ENCODE measurements at places on chromosomes 11 and 22.

DNA sequence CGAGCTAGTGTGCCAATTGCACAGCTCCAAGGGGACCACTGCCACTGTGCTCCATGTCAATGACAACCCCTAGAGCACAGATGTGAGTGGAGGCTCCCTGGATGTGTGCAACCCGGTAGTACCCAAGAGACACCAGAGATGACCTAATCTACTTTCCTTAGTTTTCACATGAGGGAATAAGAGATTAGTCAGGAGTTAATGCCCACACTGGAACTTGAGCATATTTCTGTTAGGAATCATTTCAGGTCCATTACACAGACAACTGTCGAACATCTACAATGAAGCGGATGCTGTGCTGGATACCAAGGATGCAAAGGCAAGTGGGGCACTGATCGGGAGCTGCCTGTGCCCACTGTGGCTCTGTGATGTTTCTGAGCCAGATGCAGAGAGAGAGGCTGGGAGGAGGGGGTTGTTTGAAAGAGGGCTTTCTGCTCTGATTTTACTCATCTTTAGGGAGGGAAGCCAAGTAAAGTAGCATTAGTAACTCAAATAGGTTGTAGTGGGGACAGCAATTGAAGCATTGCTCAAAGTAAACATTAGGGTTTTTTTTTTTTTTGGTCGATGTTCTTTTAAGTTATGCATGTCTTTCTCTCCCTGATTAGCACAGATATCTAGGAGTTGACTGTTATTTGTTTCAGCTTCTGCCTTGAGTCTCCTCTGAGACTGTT lies 82.5 kb upstream of the SORL1-AS1 start:
- DNase-seq = no peak

DNA sequence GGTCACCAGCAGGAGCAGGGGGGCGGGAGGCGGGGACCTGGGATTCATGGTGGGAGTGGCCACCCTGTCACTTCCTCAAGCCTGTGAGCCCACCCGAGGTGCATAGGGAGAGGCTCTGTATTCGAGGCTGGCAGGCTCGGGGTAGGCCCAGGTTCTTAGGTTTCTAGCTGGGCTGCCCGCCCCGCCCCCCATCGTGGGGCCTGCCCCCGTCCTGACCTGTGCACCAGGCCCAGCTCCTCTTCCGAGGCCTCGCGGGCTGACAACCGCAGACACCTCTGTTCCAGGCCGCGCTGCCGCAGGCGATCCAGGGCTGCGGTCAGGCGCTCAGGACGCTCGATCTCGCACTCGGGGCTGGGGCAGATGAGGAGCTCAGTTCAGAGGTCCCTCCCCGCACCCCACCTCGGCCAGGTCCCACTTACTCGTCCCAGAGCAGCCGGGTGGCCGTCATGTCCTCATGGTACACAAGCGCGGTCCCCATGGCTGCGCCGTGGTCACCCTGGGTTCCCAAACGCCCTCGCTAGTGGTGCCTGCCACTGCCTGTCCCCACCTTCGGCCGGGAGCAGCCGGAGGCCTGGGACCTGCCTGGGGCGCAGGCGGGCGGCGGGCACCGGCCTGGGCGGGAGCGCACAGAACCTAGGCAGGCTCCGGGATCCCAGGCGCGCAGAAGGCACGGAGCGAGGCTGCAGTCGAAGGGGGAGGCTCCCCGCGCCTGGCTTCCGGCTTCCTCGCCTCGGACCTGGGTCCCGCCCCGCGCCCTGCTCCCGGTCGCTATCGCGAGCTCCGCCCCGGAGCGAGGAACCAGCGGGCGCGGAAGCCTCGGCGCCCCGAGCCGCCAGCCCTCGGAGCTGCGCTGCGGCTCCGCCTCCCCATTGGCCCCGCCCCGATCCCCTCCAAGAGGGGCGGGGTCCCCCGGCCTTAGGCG lies at the start of gene HDAC10:
HDAC10 (minus strand) TSS at position 711 of the 922 bp plus-strand sequence; CDS start at position 478, 233 bp downstream.
- peak; percentile 74 for DNase-seq

DNA sequence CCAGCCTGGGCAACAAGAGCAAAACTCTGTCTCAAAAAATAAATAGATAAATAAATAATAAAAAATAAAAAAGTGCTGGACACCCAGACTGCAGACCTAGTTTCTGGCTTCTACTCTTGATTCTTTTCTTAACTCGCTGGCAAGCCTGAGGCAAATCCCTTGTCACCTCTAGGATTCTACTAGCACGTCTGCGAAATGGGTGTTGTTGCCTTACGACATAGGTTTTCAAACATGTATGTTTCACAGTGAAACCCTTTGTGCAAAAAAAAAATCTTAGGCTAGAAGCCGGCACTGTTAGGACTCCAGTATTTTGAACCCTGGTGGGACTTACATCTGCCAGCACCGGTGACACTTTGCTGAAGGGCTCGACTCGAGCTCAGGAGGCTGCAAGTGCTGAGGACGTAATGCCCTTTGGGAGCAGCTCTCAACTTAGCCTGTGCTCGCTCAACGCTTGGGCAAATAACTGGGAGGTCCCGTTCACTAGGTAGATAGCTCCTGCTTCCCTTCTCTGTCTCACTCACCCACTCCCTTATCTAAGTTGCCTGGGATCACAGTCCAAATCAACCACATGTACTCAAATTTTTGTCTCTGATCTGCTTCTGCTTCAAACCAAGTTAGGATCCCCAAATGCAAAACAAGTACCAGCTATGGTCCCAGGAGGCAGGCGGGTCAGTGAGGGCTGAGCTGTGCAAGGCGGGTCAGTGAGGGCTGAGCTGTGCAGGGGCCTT lies 34.7 kb upstream of the MYH9 start:
- no peak for DNase-seq

DNA sequence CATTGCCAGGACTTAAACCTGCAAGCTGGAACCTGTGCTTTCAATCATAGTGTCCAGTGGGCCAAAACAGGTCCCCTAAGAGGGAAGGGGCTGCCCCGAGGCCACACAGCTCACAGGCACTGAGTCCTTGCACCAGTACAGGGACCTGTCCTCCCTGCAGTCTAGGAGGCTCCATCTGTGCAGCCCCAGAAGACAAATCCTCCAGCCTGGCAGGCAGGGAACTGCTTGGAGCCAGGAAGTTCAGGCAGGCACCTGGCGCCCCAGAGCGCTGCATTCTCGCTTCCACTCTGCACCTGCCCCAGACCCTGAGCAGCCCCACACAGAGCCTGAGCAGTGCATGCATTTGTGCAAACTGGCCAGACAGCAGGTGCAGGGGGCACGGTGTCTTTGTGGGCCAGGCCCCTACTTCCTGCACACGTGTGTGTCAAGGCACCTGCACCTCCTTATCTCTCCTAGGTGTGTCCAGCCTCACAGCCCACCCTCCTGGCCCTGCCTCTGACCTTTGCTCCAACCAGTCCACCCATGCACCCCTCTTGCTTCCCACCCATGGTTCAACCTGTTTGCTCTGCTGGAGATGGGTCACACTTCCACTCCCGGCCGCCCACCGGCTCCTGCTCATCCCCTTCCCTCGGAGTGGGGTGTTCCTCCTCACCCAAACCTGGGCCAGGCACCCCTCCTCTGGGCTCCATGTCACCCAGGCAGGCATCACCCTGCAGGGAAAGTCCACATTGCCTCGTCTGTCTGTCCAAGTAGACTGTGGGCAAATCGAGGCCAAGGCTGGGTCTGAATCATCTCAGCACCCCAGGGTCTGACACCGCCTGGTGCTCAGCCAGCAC lies 19.0 kb downstream of the LINC01488 start:
- DNase-seq = no peak

GRCh38 chr11:20363149-20363499 lies 390 bp upstream of the HTATIP2 start:
- DNase-seq = no peak

DNA sequence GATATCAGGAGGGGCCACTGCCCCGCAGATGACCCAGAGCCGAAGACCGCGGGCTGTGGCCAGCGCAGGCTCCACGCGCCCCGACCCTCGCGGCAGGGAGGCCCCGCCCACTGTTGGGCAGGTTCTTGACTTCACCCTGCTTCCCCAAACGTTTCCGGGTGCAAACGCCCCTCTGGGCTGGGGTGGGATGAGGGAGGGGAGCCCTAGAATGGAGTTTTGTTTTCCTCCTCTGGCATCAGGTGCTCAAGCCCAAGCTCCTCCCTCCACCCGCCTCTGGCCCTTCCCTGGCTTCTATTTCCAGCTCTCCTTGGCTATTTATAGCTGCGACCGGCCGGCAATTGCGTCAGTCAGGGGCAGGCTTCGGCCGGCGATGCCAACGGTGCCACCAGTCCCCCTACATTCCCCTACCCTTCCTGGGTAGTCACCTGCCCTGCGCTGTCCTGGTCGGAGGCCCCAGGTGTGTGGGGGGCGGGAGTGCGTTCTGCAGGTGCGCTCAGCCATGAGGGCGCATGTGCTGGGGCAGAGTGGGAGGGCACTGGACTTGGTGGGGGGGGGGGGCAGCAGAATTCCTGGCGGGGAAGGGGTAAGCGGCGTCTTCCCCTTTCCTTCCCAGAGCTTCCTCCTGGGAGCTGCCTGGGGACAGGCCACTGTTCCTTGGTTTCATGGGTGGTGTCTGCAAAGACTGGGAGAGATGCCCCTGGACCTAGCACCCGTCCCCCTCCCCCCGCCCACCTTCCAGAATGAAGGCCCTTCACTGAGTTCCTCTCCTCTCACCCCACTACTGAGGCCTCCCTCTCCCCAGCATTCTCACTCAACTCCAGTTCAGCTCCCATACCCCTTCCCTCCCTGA lies 23.6 kb downstream of the DUSP8 start:
- DNase-seq = peak; percentile 40

GRCh38 chr11:72203163-72203562 lies 11.2 kb downstream of the FOLR1 start:
- DNase-seq = no peak

GRCh38 chr11:68146010-68146540 lies 24.9 kb upstream of the CHKA start:
- DNase-seq = no peak

GRCh38 chr22:28426346-28427132 lies 253.1 kb downstream of the TTC28 start:
- DNase-seq = no peak

- no peak for DNase-seq
Measured at GRCh38 chr11:109229682-109230081, 192.3 kb upstream of the C11orf87 start.

- no peak for DNase-seq
Measured at GRCh38 chr11:33735271-33736147, 714 bp downstream of the CD59 start.

- DNase-seq = no peak
Measured at GRCh38 chr11:116870054-116870453, 32.6 kb upstream of the APOA1 start.

- DNase-seq = no peak
Measured at GRCh38 chr22:34841331-34841771, 224.6 kb upstream of the ISX start.

DNA sequence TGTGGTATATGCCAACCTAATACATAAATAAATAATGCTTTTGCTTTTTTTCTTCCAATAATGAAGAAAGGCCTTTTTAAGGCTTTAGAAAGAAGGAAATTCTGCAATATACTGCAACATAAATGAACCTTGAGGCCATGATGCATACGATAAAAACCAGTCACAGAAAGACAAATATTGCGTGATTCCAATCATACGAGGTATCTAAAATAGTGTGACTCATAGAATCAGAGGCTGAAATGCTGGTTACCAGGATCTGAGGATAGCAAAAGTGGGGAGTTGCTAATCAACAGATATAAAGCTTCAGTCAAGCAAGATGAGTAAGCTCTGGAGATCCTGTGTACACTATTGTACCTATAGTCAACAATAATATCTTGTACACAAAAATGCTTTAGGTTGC lies 24.2 kb downstream of the MS4A6A start:
- no peak for DNase-seq

DNA sequence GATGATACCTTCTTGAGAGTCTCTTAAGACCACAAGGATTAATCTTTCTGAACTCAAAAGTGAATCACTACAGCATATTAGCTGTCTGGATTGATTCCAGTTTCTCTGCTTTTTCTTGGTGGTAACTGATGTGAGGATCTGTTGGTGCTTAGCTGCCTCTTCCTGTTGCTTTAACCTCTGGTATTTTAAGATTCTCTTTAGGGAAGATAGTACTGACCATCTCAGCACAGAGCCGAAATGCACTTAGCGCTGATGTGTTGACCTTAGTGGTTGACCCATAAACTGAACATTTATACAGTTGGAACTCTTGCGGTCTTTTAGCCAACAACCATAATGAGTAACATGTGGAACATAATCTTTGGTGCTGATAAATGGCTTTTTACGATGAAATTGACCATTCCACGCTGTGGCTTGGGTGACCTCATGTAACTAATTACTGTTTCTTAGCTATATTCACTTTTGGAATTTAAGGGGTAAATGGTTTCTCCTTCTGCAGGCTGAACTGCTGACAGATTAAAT lies 33.7 kb downstream of the APLP2 start:
- DNase-seq = peak; percentile 95

- no peak for DNase-seq
Measured at GRCh38 chr11:91717169-91717568, 507.4 kb upstream of the FAT3 start.

DNA sequence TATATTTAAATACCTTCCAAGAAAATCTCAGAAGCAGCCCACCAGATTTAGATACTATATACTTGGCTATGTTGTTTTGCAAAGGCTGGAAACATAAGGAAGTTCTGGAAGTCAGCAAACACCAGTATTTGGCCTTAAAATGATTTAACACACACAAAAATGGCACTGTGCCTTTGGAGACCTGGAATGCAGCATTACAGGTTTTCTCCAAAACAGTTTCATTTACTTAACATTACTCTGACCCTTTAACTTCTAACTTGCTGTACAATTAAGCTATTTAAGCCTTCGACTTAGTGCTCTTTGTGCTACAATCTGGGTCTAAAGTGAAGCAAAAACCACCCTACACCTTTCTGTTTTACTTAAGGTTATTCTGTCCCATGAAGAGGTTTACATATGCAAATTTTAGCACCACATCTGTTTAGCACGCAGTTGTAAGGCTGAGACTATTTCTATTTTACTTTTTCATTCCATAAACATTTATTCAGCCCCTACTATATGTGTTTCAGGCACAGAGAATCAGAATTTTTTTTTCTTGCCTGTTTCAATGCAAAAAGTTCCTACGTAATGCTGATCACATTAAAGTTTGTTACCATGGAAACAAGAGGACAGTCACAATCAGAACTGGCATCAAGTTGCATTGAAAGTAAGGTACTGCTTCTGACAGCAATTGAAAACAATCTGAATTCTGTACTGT lies 70.3 kb downstream of the MAML2 start:
- DNase-seq = peak; percentile 40
